ENCODE measurements at places on chromosomes 11 and 22.

DNA sequence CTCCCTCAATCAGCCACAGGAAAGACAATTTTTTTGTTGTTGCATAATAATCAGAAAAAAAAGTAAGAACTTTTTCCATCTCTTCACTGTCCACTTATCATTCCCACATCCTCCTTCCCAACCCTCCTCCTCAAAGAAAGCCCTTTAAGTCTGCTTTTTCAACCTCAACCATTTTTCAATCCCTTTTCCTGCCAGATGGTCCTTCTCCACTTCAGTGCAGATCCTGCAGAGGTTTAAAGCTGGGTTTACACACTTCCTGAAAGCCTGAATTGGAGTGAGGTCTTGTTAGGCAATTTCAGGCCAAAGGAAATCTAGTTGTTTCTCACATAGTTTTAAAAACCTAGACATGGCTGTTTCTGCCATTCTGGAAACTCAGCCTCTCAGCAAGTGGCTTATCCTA is 78.3 kb downstream of the RPL27A start:
- peak; percentile 92 for DNase-seq

DNA sequence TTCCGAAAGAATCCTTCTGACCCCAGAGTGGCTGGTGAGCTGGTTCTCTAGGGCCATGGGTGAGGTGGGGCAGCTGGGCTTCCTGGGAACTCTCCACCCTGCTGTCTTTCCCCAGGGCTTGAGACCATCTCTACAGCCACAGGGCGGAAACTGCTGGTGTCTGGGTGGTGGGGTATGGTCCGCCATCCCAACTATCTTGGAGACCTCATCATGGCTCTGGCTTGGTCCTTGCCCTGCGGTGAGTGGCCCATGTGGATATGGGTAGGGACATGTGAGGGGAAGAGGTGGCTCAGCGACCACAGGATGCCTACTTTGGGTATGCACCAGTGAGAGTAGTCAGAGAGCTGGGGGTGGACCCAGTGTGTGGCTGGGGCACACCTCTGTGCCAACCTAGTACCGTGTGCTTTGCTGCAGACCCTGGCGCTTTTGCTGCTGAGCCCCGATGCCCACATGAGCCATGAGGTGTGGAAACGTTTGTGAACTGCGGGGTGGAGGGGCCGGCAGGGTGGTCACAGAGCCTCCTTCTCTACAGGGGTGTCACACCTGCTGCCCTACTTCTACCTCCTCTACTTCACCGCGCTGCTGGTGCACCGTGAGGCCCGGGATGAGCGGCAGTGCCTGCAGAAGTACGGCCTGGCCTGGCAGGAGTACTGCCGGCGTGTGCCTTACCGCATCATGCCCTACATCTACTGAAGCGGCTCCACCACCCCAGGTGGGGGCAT is 2.0 kb downstream of the ZNHIT2 start:
- no peak for DNase-seq

DNA sequence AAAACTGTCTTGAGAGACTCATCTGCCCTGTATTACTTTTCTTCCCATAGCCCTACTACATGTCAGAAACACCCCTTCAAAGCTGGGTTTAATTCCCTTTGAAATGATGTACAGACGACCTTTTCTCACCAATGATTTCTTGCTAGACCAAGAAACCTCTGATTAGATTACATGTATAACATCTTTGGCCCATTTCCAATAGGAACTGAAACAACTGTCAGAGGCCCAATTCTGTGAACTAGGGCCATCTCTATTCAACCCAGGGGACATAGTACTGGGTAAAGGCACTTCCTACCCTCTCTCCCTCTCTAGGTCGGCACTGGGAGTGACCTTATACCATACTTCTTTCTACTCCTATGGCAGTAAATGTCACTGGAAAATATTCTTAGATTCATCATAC is 19.4 kb downstream of the NPAT start:
- DNase-seq, result no peak

DNA sequence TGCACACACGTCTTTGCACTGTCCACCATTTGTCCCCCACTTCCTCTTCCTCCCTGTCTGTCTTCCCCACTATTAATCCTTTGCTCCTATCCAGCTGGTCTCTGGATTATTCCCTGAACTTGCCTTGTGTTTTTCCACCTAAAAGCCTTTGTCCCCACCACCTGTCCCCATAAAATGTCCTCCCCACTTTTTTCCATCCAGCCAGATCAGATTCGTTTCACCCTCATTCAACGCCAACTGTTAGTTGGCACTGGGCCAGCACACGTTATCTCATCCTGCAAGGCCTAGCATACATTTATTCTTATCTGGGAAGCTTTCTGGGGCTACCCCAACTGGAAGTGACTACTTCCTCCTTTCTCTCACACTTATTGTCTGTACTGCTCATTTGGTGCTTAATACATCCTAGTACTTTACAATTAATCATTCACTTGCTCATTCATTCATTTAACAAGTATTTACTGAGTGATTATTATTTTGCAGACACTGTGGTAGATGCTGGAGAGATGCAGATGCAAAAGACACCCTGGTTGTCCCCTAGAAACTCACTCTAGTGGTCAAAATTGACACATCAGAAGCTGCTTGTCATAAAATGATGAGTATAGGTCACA is 96.2 kb downstream of the RASSF10 start:
- DNase-seq, result no peak

GRCh38 chr11:34145073-34145472 is 39.6 kb downstream of the NAT10 start:
- DNase-seq, result no peak

DNA sequence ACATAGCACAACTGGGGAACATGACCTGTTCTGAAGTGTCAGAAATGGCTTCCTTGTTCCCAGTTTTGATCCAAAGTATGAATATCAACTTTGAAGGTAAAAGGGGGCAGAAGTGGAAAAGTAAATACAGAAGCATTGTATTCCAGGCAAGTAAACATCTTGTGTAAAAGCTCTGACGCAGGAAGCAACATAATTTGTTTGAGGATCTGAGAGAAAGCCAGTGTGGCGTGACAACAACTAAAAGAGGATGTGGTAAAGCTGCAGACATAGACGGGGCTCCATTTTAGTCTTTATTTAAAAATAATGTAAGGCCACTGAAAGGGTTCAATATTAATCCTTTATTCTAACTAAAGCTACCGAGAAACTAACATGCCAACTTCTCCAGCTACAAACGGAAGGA is 310.2 kb downstream of the DLG2 start:
- no peak for DNase-seq

GRCh38 chr11:47241841-47242301 is 6.7 kb downstream of the ACP2 start:
- DNase-seq, result no peak

DNA sequence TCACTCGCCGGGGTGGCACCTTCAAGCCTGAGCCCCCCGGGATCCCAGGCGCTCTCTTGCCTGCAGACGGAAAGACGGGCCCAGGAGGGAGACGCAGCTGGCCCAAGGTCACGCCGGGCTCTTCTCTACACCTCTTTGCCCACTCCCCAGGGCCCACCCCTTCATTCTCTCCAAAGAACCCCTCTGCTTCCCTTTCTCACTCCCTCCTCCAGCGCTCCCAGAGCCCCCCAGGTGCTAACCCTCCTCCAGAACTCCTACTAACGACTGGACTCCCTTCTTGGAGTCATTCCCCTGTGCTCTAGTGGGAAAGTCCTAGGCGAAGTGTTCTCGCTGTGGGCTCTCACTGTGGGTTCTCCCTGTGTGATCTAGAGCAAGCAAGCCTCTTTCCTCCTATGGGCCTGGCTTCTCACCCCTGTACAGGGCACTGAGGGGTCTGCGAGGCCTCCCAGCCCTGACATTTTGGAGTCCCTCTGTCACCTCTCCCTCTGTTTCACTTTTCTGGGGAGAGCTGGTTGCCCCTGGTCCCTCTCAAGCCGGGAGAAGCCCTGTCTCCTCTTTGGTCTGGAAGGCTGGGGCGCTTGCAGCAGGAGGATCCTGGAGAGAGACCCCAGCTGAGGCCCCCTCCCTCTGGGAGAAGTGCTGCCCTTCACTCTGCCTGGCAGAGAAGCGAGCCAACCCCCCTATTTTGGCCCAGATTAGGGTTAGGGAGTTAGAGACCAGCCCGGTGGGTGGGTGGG is 858 bp downstream of the OAF start:
- DNase-seq, result peak; percentile 22

DNA sequence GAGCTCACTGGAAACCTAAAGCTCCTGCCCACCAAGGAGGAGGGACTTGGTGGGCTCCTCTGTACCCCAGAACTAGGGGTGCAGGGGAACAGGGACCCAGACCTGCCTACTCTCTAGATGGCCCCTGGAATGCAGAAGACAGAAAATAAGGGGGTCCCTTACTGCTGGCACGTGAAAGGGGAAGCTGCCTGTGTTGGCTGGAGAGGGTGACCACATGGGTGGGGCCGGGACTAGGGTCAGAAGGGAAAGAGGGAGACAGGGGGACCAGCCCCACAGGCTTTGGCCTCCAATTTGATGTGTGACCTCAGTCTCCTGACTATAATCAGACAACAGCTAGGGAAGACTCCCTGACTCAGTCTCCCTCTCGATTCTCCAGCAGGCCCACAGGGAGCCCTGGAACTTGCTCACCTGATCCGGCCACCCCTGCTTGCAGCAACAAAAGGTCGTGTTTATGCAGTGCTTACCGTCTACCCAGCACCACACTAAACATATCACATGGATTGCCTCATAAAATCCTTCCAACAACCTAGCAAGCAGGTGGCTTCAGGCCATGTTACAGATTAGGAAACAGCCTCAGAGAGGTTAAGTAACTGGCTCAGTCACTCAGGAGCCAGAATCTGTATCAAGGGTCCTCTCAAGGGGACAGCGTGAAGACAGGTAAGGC is 10.2 kb downstream of the ARAP1 start:
- DNase-seq, result peak; percentile 71

GRCh38 chr11:121494355-121495099 is 41.8 kb upstream of the SORL1-AS1 start:
- DNase-seq, result no peak

DNA sequence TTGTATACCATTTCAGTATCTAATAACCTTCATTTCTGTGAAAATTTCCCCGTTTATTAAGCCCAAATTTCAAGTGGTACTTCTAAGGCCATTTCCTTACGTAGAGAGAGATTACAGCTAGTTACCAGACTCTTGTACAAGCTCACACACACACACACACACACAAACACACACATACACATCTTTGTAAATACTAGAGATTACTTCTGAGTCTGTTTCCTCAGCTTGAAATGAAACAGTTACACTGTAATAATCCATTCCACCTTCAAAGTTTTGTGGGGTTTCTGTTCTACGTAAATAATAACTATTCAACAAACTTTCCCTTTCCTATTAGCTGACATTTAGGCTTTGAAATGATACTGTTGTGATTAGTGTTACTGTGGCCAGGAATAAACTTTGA is 6.2 kb downstream of the POGLUT3 start:
- peak; percentile 40 for DNase-seq

- peak; percentile 83 for DNase-seq
Observed at GRCh38 chr11:126790550-126791081, 210.0 kb downstream of the KIRREL3 start.

DNA sequence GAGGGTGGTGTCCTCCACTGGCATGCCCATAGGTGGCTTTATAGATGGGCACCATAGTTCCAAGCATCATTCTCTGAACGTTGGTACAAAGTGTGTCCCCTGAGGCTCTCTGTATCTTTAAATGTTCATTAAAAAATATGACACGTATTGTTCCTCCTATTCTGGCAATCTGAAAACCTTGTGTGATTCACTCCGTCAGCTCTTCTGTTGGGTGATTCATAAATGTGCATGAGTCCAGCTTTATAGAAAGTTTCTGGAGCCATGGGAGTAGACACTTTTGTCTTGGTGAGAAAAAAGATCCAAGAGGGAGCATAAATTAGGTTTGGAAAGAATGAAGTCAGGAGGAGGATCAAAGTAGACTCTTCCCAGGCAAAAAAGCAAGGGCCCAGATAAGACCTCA is 728.8 kb downstream of the NELL1 start:
- DNase-seq, result no peak

GRCh38 chr11:111063726-111064517 is 181.6 kb upstream of the POU2AF2 start:
- peak; percentile 54 for DNase-seq

GRCh38 chr11:130475426-130476053 is 27.1 kb downstream of the ADAMTS15 start:
- DNase-seq, result no peak

GRCh38 chr11:65912845-65913244 is 6.0 kb downstream of the C11orf68 start:
- peak; percentile 56 for DNase-seq

DNA sequence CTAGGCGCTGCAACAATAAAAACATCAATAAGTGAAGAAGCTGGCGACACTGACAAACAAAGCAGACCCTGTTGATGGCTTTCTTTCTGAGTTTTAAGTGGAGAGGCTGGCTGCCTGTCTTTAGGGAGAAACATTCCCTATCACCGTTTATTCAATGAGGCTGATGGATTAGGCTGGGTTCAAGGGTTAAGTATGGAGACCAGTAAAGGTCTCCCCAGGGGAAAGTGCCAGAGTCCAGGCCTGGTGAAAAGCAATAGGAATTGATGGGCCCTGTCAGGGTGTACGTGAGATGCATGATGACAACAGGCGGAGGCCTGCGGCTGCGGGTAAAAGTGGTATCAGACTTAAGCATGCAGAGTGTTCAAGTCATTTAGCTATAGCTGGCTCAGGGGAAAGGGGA is 102.6 kb downstream of the ALX4 start:
- DNase-seq, result no peak

DNA sequence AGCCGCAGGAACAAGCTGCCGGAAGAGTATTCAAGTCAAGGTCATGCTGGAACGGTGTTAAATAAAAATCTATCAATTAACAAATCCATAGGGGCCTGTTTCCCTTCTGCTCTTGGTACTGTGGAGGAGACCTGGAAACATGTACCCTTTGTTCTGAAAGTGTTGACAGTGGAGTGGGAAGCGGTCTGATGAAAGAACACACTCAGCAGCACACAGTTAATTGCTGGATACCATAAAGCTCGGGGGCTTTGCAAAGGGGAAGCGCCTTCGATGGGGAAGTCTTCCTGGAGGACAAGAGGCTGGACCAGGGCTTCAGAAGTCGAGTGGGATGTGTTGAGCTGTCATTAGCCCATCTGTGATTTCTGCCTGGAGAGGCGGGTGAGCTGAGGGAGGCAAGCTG is 112.5 kb upstream of the CLPB start:
- DNase-seq, result no peak

DNA sequence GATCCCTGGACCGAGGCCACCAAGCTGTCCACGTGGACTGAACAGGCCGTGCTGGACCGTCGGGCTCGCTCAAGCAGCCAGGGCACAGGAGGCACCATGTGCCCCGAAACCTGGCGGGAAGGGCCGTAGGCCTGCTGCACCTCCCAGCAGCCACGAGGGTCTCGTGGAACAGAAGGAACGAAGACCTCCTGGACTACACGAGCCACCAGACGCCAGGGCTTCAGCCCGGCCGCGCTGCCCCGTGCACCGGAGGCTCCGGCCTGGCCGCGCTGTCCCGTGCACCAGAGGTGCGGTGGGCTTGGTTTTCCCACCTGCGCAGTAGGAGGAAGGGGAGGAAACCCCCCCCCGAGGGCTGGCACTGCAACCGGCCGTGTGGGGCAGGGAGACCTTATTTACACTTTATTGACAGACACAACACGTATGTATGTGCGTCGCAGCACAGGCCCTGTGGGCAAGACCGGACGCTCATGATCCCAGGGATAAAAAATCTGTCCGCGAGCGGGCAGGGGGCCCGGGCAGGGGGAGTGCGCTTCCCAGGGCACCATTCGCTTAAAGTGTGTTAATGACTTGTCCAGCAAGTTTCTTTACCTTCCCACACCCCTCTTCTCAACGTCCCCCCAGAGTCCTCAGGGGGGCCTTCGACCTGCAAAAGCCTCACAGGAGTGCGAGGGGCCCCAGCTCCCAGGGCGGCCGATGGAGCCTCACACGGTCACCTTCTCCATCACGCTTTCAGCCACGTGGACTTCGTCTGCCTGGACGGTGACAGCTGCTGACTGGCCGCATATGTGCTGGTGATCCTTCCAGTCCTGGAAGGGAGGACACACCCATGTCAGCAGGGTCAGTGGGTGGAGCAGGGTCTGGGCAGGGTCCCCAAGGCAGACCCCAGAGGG is 7.0 kb downstream of the DRD4 start:
- no peak for DNase-seq
